ENCODE measurements at places on chromosomes 5 and 9.

DNA sequence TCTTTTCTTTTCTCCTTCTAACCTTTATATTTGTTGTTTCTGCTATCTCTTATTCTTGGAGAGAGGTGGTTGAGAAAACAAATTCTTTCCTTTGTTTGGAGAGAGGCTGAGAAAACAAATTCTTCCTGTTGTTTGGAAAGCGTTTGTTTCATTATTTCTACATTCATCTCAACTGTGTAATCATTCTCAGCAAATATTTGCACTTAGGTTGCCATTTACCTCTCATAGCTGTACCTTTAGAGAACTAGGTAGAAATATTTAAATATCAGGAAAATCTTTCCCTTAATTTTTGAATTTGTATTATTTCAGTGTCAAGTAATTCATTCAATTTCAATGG, 1824.4 kb upstream of the CDH9 start:
- no peak for DNase-seq

DNA sequence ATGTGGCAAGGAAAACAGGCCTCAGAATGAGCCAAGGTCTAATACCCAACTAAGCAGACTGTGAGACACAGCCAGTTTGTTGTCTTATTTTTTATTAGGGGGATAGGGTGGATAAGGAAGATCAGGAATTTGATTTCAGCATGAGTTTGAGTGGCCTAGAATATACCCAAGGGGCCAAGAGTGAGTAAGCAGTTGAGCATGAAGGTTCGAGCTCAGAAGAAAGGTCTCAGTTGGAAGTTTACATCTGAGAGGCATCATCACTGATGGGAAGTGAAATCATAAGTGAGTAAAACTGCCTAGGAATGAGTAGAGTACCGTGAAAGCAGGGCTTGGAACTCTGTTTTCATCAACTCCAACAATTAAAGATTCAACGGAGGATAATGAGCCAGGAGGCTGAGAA, 12.6 kb downstream of the PSMD5 start:
- no peak for DNase-seq

- DNase-seq, result no peak
These were observed 110.0 kb downstream of the STK32A start for GRCh38 chr5:147344861-147345260.

GRCh38 chr9:127198587-127198986, 66.0 kb upstream of the GARNL3 start:
- DNase-seq, result no peak

DNA sequence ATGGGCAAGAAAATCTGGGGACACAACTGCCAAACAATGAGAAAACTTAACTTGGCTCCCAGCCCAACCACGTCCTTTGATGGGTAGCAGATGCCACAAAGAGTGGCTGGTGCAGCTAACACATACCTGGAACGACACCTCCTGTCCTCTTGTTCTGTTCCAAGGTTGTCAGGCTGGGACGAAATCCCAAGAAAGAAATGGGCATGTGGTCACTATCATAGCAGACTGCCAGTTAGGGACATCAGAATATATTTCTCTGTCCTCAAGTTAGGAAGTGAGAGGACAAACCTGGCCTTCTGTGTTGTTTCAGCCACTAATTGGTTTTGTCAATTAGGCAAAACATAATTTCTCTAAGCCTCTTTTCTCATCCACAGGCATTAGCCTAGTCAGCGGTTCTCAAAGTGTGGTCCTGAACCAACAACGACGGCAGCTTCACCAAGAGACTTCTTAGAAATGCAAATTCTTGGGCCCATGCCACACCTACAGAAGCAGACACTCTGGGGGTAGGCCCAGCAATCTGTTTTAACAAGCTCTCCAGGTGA, 63.4 kb downstream of the RAPGEF1 start:
- DNase-seq, result peak; percentile 20

- DNase-seq, result peak; percentile 30
These were observed 536 bp upstream of the COMMD10 start for GRCh38 chr5:116084287-116084691.

DNA sequence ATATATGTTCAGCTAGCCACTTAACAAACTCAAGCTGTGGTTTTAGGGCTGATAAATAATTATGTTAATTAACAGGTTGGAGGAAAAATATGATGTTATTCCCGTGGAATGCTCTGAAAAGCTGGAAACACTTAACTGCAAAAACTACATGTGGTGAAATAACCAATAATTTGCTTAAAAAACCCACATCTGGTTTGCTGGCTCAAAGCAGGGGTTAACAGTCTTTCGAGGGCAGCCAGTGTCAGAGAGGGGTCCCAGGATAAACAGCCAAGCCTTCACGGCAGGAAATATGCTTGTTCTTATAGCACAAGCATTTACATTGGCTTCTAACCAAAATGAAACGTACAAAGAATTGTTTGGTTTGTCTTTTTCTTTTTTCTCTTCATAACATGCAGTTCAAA, 254.0 kb upstream of the GAS1 start:
- peak; percentile 91 for DNase-seq

DNA sequence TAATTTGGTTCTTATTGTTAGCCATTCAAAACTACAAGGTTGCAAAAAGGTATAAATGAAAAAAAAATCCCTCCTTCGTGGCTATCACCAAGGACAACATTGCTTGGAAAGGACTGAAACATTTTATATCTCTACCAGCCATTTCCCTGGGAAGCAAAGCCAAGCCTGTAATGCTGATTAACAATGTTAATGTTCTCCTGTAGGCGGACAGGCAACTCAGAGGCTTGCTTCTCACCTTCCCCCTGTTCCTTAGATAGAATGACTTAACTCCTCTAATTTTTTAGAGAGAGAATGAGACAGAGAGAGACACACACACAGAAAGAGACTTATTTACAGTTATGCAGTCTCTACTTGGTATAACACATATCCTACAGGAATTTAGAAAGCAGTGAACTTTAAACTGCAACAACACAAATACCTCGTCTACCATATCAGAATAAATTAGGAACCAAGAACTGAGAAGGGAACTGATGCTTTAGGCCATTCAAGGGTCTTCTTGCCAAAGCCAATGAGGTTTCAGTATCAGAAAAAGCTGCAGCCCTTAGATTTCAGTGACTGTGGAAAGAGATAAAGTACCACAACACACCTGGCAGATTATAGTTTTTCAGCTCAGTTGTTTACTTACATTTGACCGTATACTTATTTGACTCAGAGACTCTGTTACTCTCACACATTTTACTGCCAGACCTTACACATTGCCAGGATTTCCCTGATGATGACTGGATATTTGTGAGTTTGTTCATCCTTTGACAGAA, 20.9 kb upstream of the MAN2A1 start:
- no peak for DNase-seq

DNA sequence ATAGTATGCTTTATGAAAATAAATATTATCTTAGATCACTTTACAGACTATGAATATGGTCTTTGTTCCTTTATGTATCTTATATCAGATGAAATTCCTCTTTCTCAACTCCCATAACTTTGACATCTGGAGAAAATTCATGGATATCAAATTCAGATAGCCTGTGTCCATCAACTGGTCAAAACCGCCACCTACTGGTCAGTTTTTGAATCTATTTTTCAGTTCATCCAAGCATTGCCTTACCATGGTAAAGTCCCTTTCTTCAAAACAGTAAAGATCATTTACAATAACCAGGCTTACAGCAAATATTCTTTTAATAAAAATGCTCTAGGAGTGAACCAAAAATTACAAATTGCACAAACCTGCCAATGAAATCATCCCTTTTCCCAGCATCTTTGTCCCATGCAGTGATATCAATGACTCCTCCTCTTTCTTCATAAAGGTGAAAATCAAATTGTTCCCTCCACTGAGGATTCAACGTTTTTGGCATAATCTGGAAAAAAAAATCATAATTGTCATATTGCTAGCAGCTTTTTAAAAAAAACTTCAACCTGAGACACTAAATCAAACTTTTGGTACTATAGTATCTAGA, 290.5 kb downstream of the SLF1 start:
- peak; percentile 41 for DNase-seq

- DNase-seq, result no peak
These were observed 10.5 kb downstream of the SH2D3C start for GRCh38 chr9:127767909-127768331.

DNA sequence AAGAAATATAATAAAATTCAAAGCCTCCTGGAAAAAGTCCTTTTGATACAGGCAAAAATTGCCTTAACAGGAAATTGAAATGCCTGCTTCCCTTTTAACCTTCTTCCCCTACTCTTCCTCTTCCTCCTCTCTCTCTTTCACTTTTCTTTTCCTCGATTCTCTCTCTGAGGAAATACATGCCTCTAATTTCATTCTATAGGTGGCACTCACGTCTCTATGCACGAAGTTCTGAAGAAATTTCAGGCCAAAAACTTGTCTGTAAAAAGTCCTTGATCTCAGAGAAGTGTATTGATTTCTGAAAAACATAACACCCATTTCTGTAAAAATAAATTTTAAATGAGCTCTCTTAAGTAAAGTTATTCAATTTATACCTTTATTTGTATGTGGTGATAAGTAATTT, 371.7 kb upstream of the IRX4 start:
- no peak for DNase-seq

- DNase-seq, result no peak
These were observed 33.7 kb downstream of the TTC1 start for GRCh38 chr5:160042671-160043070.

GRCh38 chr5:129960831-129961230, 56.6 kb downstream of the CHSY3 start:
- DNase-seq, result no peak

GRCh38 chr5:139631520-139632165, 16.5 kb upstream of the CXXC5 start:
- DNase-seq, result no peak

DNA sequence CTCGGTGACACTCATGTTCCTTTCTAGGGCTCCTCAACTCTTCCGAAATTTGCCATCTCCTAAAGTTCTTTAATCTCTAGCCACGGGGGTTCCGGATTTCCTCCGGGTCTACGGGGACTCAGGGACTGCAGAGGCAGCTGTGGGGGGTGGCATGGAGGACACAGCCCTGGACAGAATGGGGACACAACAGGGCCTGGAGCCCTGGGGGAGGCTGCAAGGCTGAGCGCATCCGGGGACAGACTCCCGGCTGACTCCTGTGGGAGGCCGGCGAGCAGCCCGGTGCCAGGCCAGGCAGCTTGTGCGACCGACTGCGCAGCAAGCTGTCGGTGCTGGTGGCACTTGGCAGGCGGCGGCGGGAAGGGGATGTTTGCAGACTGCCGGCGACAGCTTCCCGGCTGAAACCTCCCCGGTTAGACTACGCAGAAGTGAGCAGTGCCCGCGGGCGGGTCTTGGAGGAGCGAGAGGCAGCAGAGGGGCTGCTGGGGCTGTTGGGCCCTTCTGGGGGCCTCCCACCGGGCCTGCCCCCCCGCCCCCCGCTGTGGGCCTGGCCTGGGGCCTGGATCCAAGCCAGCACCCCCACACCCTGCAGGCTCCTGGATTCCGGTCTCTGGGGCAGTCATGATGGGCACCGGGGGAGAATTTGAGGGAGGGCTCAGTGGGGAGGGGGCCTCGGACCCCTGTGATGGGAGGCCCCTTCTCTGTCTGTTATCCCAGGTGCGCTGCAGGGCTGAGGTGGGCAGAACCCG, 28.7 kb upstream of the UBAC1 start:
- no peak for DNase-seq

- DNase-seq, result no peak
These were observed 8.0 kb downstream of the B4GALT1 start for GRCh38 chr9:33158843-33159776.

GRCh38 chr5:113062869-113063508, 86.4 kb downstream of the DCP2 start:
- DNase-seq, result no peak

GRCh38 chr9:128416014-128416413, 4.6 kb upstream of the CERCAM start:
- no peak for DNase-seq

DNA sequence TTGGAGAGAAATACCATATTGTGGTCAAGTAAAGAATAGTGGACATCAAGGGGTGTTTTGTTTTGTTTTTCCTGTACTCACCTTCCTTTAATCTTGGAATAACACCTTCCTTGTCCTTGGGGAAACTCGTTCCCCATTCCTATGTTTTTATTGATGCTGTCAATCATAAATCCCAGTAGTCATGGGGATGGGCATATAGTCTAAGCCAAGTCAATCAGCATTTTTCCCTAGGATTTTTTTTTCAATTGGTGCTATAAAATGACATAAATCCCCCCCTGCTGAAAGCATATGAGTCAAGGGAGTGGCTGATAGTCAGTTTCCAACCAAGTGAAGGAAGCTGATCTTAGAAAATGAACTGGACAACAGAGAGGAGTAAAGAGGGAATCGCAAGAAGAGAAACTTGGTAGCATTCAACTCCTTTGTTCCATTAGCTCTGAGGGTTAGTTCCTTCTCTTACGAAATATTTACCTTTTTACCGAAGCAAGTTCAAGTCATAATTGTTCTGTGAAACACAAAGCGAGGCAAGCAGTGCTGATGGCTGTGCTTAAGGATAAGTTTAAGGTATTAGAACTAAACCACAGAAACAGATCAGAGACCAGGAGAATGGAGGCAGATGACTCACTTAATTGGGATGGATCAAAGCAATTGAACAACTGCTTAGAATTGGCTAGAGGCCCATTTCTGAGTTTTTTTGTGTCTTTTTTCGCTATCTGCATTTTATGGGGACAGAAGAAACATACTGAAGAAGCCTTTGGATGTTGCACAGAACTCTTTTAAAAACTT, 218.6 kb downstream of the SEMA6A start:
- DNase-seq, result no peak

DNA sequence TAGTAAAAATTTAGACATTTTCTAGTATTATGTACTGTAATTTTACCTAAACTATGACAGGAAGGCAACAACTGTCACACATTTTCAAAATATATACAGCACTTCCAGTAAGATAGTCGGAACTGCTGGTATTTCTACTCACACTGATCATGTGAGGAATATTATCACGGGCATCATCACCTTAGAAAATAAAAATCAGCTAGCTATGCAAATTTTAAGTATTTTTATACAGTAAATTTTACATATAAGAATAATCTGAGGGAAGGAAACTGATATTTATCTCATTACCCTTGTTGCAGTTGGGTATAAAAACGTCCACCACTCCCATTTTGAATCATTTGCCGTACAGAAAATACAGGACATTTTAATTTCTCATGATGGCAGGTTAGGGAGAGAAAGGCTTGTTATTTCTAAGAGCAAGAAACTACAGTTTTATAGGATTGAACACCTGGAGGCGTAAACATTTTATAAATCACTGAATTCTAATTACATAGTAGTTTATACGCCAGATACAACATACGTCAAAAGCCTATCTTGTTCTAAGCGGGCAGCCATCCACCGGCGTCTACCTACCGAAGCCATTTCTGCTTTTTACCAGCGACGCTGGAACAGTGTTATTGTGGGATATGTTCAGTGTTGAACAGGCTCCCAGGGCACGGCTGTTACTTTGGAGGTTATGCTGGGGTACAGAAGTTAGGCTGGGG, 729 bp upstream of the TNPO1 start:
- no peak for DNase-seq

All from AG10803 (cell line).